ENCODE measurements at places on chromosomes 5 and 9. TPM values are rescaled to one million over a fixed set of nuclear protein-coding genes. Genes with fewer than 3 reads are reported as not detected.

LRRTM2 gene
- total RNA-seq: 0.06 TPM

DNA sequence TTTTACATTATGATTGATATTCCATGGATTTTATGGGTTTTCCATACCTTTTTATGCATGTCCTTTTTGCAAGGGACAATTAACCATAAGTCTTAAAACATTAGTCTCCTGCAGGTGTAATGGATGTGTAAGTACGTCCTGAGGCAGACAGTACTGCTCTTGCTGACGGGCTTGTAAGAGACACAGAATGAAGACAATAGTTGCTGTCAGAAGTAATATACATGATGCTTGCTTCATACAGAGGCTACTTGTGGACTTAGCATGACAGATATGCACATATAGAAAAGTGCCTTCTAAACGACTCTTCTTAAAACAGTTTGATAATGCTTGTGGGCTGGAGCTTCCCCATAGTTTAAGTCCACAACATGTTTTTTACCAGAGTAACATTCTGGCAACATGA lies 182.7 kb downstream of the SPATA31D1 start:
- DNase-seq: no peak

CYSRT1 gene
- not detected for total RNA-seq

TOR4A gene
- total RNA-seq: 4.5 TPM

DNA sequence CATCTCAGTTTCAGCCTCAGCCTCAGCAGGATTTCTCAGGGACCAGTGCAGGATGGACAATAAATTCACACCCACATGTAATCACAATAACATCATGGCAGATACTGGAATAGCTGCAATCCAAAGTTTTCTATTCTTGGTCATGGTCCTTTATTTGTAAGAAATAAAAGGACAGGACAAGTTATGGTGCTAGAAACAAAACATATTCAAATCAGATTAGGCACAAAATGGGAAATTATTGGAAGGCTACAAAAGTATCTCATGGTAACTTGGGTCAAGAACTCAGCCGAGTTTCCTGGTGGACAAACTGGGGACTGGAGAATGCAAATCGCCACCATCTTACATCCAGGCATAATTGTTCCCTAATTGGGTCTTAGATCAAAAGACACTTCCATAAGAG lies 1768.2 kb upstream of the WWC1 start:
- no peak for DNase-seq

GRCh38 chr9:132268725-132269352 lies 85.9 kb downstream of the SETX start:
- no peak for DNase-seq

Data from right lobe of liver (tissue), 6 donors.